ENCODE measurements at places on chromosomes 16 and 17. TPM values are rescaled to one million over a fixed set of nuclear protein-coding genes. Genes with fewer than 3 reads are reported as not detected.
A peak's percentile ranks its signal among the peaks of the same experiment; 100 is the strongest.

GRCh38 chr17:29742210-29742513, 119.5 kb upstream of the CORO6 start:
- no peak for DNase-seq

DNA sequence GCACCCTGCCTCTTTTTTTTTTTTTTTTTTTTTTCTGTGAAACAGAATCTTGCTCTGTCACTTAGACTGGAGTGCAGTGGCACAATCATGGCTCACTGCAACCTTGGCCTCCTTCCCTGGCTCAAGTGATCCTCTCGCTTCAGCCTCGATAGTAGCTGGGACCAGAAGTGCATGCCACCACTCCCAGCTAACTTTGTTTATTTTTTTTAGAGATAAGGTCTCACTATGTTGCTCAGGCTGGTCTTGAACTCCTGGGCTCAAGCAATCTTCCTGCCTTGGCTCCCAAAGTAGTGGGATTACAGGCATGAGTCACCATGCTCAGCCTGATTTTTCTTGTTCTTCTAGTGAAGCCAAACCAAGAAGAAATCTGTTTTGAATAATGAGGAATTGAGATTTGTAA, 25.0 kb downstream of the CDK12 start:
- DNase-seq = no peak

CHST4 gene
- total RNA-seq = not detected

ANKRD11 gene
- total RNA-seq = 51.2 TPM

IL34 gene
- 10.6 TPM for total RNA-seq

GRCh38 chr17:27329146-27329805, 35.4 kb downstream of the WSB1 start:
- no peak for DNase-seq

GRCh38 chr17:28667870-28668269, 5.9 kb downstream of the SUPT6H start:
- no peak for DNase-seq

DNA sequence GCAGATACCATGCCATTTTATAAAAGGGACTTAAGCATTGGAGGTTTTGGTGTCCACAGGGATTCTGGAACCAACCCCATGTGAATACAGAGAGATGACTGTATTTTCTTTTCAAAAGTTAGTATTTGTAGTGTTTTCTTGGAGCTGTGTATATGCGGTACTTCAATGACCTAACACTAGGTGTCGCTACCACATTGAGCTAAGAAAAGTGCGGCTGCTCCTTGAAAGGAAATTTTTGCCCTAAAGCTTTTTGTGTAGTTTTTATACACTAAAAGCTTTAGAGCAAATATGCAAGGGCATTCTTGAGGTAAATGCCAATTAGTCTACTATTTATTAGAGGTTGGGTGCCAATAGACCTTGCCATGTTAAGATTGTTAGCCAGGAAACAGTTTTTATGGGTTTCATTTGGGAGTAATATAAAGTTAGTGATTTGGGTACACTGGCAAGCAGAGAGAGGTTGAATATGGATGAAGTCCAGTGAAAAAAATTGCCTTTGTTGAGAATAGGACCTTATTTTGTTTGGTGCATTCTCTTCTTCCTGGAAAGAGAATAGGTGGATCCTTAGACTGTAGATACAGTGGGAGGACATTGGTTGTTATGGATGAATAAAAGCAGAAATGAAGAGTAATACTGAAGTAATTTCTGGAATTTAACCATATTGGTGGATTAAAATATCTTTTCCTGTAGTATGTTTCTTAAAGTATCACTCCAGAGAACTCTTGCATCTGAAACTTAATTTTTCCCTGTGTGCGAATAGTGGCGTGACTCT, 43.3 kb downstream of the BCAS3 start:
- peak; percentile 45 for DNase-seq

- DNase-seq = no peak
These were observed 9.6 kb downstream of the PIK3R6 start for GRCh38 chr17:8857919-8858318.

DNA sequence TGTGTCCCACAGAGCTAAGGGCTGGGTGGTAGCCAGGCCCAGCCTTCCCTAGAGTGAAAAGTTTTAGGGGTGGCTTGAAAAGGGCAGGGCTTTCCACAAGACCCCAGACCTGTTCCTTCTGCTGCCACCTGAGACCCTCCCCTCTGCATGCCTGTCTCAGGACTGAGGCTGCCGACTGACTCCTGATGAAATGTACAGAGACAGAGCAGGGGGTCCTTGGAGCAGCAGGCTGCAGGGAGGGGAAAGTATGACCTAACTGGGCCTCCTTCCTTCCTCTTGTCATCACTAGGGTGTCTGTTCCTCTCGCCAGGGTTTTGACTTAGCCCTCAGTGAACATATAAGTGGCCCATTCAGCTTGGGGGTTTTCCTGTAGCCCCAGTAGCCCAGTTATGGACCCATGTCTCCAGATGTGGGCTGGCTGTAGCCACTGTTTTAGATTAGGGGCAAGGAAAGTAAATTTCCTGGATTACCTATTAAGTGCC, 14.9 kb upstream of the NFATC3 start:
- no peak for DNase-seq

KRTAP1-1 gene
- not detected for total RNA-seq

GRCh38 chr16:931626-932500, 38.9 kb downstream of the LMF1 start:
- no peak for DNase-seq

DNA sequence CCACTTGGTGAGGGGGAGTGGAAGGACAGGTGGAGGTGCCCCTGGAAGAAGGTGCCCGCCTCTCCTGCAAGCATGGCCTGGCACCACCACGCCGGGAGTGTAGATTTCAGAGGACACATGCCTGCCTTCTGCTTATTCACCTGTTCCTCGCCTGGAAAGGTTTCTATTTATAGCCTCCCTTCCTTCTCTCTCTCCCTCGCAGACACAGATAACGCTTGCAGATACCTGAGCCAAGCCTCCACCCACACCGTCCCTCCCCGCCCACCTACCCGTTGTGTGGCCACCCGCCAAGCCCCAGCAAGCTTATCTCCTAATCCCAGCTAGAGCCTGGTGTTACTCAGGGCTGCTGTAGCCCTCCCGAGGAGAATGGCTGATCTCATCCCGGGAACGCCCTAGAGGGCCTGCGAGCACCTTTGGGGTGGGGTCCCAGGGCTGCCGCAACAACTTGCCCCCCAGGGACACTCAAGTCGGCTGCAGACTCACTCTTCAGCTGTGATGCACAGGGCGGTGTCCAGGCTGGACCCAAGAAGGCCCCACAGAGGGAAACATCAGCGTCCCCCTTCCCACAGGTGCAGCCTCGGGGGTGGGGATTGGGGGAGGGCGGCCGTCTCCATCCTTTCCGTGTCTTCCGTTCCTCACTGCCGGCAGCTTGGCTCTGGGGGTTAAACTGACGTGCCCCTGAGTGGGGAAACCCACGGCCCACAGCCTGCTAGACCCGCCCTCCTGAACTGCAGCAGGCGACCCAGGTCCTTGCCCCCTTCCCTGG, 1.9 kb upstream of the SNAI3 start:
- DNase-seq = no peak

MPP2 gene
- total RNA-seq = 3.7 TPM

GRCh38 chr16:55703003-55704001, 47.5 kb downstream of the SLC6A2 start:
- DNase-seq = peak; percentile 41

- no peak for DNase-seq
These were observed 8.3 kb downstream of the NME3 start for GRCh38 chr16:1762879-1763520.

All from urinary bladder (tissue), 4 donors.